ENCODE measurements at places on chromosomes 7 and 10. TPM values are rescaled to one million over a fixed set of nuclear protein-coding genes. Genes with fewer than 3 reads are reported as not detected.

Gene MORN4
- polyA plus RNA-seq, result 0.69 TPM

Gene METTL27
- 1.5 TPM for polyA plus RNA-seq

Gene VSTM4
- polyA plus RNA-seq, result 0.11 TPM

Gene TFEC
- 2.1 TPM for polyA plus RNA-seq

Data from naive B cell (primary cell).